ENCODE measurements at places on chromosomes 7 and 10.

DNA sequence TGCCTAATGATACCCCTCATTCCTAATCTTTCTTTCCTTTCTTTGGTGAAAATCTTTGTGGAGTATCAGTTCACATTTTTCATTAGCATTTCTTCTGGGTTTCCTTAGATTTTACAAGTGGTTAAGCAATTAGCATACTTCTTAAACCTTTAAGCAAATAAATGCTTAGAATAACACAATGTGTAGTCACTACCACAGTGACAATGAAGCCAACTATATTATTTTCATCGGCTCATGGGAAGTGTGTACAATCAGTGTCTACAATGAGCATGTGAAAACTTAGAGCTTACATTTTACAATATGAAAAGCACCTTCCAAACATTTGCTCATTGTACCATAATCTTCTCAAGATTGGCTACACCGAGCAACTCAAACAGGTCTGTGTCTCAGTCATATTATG lies 176.2 kb upstream of the PLXNA4 start:
- DNase-seq, result no peak

GRCh38 chr7:79282882-79283602 lies 170.4 kb downstream of the MAGI2 start:
- peak; percentile 55 for DNase-seq

DNA sequence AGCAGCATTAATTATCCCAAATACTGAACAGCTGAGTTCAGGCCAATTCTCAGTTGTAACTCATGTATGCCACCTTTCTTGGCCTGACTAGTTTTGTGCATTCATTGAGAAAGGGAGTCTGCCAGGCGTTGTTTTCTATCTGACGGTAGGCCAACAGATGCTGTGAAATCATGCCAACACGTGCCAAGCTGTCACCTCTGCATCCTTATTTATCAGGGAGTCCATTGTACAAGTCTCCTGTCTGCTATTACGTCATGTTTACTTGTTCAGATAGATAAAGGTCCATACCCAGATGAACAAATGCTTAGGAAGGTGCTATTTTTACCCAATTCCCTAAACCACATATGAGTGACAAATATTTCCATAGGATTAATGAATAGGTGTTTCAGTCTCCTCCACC lies 127.2 kb upstream of the CDK6 start:
- DNase-seq, result no peak

DNA sequence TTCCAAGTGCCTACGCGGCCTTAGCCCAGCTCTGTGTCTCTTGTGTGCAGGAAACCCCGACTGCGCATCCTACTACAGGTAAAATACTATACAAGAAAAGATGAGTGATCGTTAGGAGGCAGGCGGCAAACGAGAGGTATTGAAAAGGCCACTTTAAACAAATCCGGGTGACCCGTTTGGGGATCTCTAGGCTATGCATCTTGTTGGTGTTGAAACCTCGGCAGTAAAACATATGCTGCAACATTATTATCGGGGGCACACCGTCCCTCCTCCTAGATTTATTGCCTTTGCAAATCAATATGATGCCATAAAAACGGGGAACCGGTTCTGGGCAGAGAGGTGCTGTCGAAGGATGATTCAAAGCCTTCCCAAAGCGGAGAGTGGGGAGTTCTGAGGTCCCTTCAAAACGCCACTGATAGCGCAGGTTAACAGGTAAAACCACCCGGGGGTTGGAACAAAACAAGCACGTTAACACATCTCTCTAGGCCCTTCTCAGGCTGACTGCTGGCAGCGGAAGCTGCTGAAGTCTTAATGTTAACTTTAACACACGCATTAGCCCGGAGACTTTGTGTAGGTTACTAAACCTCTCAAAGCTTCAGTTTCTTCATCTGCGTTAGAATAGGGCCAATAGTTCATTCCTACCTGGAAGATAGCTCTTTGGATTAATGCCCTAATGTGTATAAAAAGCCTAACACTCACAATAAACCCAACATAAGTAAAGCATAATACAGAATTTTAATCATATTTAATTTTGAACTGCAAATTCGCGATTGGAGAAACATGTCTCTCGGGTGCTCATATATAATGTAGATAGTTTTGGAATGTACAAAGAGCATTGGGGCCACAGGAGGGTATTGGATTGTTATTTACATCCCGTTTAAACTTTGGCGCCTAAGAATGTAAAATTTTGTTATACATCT lies 2.6 kb upstream of the TBX20 start:
- no peak for DNase-seq

DNA sequence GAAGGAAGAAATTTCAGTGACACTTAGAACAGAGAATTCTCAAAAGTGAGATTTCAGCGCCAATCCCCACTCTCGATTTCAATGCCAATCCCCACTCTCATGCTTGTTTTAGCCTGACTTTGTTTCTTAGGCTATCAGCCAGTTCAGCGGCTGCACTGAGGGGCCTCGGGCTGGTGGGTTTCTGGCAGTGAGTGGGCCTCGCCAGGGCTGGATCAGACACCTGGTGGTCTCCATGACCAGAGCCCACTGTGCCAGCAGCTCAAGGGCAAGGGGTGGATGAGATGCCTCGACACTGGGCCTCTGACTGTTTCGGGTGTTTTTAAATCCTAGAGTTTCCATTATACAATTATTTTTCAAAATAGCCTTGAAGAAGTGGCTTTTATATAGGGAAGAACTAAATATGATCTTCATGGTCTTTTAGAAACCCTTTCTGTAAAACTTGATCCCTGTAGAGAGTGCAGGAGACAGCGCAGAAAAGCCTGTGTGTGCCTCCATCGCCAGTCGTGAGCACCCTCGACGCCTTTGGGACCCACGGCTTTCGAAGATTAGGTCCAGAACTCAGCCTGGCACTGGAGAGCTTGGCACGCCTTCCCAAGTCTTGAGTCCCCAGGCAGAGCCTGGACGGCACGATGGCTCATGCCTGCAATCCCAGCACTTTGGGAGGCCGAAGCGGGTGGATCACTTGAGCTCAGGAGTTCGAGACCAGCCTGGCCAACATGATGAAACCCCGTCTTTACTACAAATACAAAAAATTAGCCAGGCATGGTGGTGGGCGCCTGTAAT lies 76.2 kb downstream of the INPP5A start:
- DNase-seq, result no peak

DNA sequence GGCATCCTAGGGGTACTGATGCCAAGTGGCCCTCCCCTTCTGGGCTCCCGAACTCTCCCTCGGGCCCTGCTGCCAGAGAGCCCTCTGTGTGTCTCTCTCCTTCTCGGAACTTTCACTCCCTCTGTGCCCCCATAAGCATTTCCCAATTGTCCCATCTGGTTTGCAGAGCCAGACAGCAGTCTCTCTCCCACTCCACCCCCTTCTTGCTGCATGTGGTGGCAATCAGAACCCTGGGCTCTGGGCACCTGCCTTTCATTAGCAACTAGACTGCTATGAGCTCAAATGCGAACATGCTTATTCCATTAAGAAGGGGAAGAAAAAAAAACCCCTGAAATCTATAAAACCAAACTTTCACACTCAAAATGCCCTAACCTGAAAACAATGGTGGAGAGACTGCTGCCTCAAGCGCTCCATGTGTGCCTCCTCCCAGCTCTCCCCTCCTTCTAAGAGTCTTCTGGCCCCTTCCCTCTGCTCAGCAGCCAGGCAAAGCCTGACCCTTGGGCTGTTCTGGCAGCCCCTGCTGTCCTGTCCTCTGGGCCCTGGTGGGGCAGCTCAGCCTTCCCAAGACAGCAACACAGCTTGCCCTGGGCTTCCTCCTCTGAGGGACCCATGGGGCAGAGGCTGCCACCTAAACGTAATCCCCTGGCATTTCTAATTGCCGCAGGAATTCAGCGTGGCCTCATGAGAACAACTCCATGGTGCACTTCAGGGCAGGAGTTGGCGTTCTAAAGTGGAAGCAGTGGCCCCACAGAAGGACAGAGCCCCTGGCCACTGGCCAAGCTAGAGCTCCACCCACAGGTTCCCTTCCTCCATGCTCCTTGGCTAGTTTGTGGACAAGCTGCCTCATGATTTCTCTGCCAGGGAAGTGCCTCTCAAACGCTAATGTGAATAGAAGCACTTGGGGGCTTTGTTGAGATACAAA lies 415.4 kb downstream of the PLXNA4 start:
- DNase-seq, result no peak

GRCh38 chr10:47077941-47078340 lies 166.7 kb downstream of the PTPN20 start:
- no peak for DNase-seq

DNA sequence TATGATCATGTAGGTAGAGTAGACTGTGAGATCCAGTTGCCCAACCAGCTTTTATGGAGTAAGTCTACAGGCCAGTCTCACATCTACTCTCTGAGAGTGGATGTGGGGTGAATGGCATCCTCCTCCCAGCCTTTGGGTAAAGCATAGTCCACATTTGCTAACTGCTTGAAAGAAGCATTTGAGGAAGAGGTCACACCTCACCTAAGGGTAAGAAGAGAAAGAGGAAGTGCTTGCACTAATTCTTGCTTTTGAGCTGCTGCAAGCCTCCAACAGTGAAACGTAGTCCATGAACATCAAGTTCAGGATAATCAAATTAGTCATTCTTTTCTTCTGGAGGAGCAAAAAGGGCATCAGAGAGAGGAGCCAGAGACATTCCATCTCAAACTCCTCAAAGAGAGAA lies 93.9 kb upstream of the AGR3 start:
- DNase-seq, result no peak

DNA sequence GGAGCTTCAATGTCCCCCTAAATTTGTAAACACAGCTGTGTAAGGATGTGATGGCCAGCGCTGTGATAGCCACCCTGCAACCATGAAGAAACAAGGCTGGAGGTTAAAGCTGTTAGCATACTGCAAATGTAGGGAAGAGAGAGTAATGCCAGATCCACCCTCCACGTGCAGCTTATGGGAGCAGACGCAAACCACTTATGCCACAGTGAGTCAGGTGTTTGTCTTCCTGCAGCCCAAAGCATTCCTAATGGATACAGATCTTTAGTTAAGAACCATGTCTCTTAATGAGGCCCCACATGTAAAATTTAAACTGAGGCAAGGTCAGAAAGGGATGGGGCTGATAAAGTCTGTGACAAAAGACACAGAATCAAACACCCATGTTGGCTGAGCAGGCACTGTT lies 13.6 kb upstream of the MYL7 start:
- no peak for DNase-seq

- no peak for DNase-seq
Observed at GRCh38 chr10:1068380-1069361, 12.5 kb downstream of the WDR37 start.

- peak; percentile 35 for DNase-seq
Observed at GRCh38 chr7:118949031-118949430, 724.5 kb downstream of the ANKRD7 start.

DNA sequence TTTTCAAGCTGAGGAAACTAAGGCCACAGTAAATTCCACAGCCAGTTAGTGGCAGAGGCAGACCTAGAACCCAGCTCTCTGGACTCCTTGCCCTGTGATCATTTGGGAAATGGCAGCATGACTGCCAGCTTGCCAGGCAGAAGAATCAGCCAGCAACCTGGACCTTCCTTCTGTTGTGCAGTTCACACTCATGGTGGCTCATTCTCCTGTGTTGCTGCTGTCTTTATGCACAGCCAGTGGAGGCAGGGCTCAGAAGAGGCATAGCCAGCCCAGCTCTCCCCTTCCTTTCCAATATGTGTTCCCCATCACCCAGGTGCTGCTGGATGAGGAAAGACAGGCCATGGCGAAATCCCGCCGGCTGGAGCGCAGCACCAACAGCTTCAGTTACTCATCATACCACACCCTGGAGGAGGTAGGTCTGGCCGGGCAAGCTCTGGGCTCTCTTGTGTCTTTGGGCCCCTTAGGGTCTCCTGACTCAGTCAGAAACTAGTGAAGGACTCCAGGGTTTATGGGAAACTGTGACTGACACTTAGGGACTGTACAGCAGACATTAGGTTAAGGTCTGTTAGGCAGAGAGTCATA lies 14.8 kb downstream of the CPA5 start:
- DNase-seq, result no peak

DNA sequence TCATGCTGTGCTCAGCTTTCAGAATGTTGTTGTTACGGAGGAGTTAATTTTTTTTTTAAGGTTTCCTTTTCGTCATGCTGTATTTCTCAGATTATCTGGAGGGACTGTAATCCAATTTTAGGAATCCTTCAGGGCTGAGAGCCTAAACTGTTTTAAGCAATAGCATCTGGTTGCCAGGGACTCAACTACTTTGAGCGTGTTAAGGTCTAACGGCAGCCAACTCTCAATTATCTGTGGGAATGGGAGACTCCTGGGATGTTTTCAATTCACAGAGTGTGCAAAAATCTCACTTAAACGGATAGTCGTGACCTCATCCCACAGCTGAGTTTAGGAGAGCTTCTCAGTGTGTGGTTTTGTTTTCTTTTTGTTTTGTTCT lies 291.7 kb downstream of the AUTS2 start:
- DNase-seq, result no peak

- DNase-seq, result no peak
Observed at GRCh38 chr10:43205681-43206390, 61.0 kb downstream of the RASGEF1A start.

GRCh38 chr10:102368077-102368476 lies 27.4 kb upstream of the NFKB2 start:
- DNase-seq, result no peak

GRCh38 chr10:123862421-123863182 lies 29.0 kb downstream of the CPXM2 start:
- DNase-seq, result no peak

- DNase-seq, result no peak
Observed at GRCh38 chr10:76840802-76841201, 796.8 kb downstream of the KCNMA1 start.

GRCh38 chr10:99551158-99551557 lies 18.4 kb downstream of the NKX2-3 start:
- no peak for DNase-seq

- DNase-seq, result no peak
Observed at GRCh38 chr10:70981936-70982335, 93.6 kb upstream of the PCBD1 start.

DNA sequence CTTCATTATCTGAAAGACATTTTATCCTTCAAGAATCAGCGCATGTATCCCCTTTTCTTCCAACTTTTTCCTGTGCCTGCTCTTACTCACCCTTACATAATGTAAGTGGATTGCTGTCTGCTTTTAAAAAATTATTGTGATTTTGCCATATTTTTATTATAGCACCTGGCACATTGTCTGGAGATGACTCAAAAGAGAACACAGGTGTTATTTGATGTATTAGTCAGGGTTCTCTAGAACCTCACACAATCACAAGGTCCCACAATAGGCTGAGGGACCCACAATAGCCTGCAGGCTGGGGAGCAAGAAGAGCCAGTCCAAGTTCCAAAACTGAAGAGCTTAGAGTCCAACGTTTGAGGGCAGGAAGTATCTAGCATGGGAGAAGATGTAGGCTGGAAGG lies 390.0 kb downstream of the EXOC4 start:
- DNase-seq, result no peak

- no peak for DNase-seq
Observed at GRCh38 chr10:95350219-95350829, 59.5 kb upstream of the PDLIM1 start.

DNA sequence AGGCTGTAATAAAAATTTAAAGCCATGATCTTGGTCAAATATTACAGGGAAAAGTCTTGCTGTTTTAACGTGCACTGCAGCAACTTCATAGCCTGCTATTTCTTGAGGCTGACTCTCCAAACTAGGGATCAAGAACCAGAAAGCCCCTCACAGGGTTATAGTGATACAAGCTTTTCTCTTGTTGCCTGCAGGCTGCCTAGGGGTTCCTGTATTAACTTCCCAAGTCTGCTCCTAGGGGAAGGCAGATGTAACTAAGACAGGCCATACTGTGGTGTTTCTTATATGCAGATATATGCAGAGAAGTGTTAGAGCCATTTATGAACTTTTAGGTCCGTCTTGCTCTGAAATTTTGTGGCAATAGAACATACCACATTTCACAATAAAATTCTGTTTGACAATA lies 175.7 kb downstream of the FOXP2 start:
- DNase-seq, result no peak

Measured in kidney capillary endothelial cell (primary cell).